ENCODE measurements at places on chromosomes 3 and 15.

GRCh38 chr3:129343643-129344360 lies 65.1 kb downstream of the HMCES start:
- no peak for DNase-seq

- DNase-seq, result no peak
Observed at GRCh38 chr15:82966671-82967071, 14.2 kb upstream of the HOMER2 start.

DNA sequence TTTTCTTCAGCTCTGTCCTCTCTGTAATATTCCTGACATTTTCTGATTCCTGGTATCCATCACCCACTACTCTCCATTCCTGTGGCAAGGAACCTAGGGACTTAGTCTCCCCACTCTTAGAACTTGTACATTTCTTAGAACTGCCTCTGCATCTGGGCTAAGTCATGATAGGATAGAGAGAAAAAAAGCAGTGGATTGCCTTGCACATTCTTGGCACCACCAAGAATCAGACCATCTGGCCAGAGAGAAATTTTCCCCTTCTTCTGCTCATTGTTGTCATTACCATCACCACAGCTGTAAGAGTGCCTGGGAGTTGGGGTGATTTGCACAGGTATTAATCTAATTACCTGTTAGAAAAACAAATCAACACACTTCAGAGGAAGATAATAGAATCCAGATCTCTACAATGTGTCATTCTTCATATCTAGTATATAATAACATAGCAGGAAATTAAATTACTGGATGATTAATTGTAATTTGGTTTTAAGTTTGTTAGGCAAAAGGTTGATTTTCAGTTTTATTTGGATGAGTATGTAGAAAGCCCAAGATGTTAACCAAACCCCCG lies 264.8 kb upstream of the ZPLD1 start:
- DNase-seq, result no peak

GRCh38 chr3:52555056-52555455 lies 18.7 kb downstream of the UQCC5 start:
- DNase-seq, result no peak

DNA sequence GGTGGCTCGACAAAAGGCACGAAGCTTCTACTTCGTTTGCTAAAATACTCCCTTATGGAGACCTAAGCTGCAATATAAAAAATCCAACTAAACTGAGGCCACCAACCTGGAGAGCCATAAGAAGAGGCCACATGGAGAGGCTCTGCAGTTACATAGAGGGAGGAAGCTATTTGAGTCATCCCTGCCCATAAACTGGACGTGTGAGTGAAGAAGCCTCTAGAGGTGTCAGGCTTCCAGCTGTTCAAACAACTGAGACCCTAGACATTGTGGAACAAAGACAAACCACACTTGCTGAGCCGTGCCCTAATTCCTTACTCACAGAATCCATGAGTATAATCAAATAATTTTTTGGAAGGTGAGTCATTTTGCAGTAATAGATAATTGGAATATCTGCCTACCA lies 50.2 kb upstream of the GMNC start:
- no peak for DNase-seq

DNA sequence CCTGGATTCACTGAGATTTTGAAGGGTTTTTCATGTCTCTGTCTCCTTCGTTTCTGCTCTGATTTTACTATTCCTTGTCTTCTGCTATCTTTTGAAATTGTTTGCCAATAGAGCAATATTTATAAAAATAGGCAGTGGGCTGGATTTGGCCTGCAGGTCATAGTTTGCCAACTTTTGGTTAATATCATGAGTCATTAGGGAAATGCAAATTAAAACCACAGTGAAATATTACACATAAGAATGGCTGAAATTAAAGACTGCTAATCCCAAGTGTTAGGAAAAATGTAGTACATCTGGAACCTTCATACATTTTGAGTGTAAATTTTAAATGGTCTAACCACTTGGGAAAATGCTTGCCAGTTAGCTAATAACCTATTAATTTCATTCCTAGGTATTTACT lies 56.3 kb downstream of the ABI3BP start:
- DNase-seq, result no peak

DNA sequence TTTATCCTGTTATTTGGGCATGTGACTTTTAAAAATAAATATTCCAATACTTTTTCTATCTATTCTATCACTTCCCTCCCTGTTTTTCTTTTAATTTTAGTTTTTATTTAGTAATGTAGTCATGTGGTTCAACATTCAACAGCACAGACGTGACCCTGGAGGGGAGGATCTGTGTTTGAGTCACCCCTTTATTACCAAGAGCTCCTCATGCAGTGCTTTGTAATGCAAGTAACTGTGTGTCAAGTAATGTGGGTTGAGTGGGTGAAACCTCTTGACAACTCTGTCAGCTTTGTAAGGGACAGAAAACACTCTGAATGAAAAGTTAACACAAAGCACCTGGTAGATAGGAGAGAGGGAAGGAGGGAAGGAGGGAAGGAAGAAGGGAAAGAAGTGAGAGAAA lies 89.7 kb upstream of the FGF12 start:
- no peak for DNase-seq

GRCh38 chr15:38460543-38460942 lies 6.6 kb downstream of the FAM98B start:
- DNase-seq, result no peak

DNA sequence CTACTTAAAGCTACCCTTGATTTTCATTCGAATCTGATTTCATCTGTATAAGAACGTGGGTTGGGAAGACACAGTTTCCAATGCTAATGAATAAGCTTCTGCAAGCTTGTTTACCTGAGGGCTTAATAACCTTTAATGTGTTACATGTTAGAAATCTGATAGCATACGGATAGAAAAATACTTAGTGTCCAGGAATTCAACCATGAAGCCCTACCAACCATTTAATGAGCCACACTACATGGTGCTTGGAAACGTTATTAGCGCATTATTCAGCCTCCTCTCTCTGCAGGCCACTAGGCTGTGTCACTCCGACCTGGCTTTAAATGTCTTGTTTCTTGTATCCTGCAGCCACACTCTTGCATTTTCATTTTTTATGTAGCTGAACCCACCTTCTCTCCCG lies 1.6 kb downstream of the FAM81A start:
- no peak for DNase-seq

DNA sequence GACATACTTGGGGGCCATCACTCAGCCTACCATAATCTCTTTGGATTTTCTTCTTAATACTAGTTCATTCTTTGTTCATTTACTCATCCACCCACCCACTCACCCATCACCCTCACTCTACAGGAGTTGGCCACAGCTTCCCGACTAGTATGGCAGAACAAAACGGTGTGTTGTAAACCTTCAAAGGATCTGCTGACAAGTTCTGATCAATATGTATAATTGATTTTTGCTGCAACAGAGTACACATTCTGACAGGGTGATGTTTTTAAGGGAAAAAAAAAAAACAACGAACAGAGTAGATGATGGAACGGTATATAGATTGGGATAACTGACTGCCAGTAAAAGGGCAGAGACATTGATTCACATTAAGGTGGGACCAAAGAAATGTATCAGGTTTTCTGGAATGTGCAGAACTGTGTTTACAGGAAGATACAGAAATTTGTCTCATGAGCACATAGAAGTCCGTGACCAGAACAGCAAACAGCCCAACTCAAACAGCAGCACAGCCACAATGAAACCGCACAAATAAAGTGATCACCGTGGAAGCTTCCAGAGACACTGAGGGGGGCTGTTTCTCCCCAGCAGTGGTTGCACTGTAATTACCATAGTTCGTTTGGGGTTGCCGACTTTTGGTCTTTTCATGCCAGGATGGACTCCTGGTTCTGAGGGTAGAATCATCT lies 931.9 kb downstream of the FHIT start:
- DNase-seq, result no peak

GRCh38 chr3:188947401-188948280 lies 224.1 kb upstream of the TPRG1 start:
- DNase-seq, result peak; percentile 99

- no peak for DNase-seq
Observed at GRCh38 chr15:26868029-26868685, 1.3 kb downstream of the GABRA5 start.

GRCh38 chr3:13046569-13047274 lies 26.5 kb downstream of the IQSEC1 start:
- no peak for DNase-seq

GRCh38 chr3:194569252-194569651 lies 64.0 kb downstream of the TMEM44 start:
- no peak for DNase-seq

DNA sequence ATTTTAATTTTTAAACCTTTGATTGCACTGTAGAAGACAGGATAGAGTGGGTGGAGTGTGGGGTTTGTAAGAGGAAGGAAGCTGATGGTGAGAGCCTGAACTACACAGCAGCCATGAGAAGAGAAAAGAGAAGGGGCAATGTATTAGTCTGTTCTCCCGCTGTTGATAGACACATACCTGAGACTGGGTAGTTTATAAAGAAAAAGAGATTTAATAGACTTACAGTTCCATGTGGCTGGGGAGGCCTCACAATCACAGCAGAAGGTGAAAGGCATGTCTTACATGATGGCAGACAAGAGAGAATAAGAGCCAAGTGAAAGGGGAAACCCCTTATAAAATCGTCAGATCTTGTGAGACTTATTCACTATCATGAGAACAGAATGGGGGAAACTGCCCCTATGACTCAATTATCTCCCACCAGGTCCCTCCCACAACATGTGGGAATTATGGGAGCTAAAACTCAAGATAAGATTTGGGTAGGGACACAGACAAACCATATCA lies 37.3 kb downstream of the STARD5 start:
- DNase-seq, result no peak

GRCh38 chr3:50675179-50676030 lies 678 bp downstream of the DOCK3 start:
- DNase-seq, result no peak

DNA sequence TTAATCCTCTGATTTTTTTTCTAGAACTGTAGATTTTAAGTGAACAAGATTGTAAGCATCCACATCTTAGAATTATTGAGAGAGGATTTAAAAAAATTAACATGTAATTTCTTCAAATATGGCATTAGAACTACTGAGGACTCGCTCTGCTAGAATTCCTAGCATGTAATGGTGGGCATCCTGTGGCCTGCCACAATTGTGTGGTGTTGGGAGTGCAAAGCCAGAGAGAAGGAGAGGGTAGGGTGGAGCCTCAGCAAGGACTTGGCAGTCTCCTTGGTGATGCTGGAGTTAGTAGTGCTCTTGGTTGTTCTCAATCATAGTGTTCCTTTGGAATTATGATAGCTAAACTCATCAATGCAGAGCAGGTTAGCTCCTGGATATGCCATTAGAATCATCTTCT lies 443.9 kb upstream of the TBL1XR1 start:
- DNase-seq, result no peak
